Osteocyte (in vitro differentiated cells): ENCODE measurements at places on chromosomes 7 and 10. TPM values are rescaled to one million over a fixed set of nuclear protein-coding genes. Genes with fewer than 3 reads are reported as not detected.
A peak's percentile ranks its signal among the peaks of the same experiment; 100 is the strongest.

MOGAT3 gene
- not detected in 2 replicates for total RNA-seq

UNCX gene
- total RNA-seq, result not detected in 2 replicates

MBLAC1 gene
- 2.3 TPM in 2 replicates for total RNA-seq

NYAP1 gene
- total RNA-seq, result 0.89 and 0.99 TPM in 2 replicates

GAD2 gene
- not detected in 2 replicates for total RNA-seq

GRCh38 chr10:103546401-103546800 lies 52.9 kb downstream of the NEURL1 start:
- no peak for DNase-seq

- no peak for DNase-seq
Observed at GRCh38 chr7:151366166-151366879, 24.7 kb downstream of the NUB1 start.

DNA sequence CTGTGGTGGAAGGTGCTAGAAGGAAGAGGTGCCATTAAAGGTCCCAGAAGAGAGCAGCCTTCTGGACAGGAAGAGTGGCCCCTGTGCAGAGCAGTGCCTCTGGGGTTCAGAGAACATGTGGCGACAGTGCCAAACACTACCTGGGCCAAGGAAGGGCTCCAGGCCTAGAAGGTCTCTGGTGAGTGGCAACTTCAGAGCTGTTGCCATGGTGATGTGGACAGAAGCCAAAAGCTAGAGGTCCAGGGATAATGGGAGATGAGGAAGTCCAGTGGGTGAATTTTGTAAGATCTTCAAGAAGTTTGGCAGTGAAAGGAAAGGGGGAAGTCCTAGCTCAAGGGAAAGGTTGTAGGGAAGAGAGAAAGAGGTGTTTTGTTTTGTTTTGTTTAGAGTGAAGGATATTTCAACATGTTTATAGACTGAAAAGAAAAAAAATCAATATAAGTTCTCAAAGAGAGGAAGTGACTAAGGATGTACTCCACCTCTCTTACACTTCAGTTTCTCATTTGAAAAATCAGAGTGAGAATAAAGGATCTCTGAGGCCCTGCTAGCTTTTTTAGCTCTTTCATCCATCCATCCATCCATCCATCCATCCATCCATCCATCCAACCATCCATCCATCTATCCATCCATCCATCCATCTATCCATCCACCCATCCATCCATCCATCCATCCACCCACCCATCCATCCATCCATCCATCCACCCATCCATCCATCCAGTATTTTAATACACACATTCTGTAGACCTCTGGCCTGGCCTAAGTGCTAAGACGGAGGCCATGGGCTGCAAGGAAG lies 77.1 kb upstream of the DUSP5 start:
- no peak for DNase-seq

- no peak for DNase-seq
Observed at GRCh38 chr10:105605918-105606317, 964.8 kb downstream of the SORCS3 start.

DNA sequence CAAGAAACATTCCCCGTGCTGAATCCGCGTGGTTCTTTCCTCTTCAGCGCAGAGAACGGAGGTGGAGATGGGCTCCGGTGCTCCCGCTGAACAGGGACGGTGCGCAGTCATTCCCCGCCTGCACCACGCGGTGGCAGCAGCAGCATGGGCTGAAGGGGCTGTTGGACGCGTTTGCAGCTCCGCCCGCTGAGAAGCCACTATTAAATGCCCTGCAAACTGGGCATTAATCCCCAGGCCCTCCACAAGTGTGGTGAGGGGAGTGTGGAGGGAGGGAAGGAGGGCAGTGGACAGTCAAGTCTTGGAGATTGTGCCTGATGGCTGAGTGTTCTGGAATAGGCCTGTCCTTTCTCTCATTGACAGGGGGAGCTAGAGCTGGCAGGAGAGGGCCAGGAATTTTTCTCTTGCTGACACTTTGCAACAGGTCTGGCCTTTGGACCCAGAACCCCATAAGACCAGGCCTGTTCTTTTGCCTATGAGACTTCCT lies 240.2 kb upstream of the INHBA start:
- peak; percentile 95 for DNase-seq

GRCh38 chr10:103512591-103513379 lies 19.3 kb downstream of the NEURL1 start:
- no peak for DNase-seq

GRCh38 chr7:105524840-105525239 lies 2.8 kb upstream of the PUS7 start:
- no peak for DNase-seq

DNA sequence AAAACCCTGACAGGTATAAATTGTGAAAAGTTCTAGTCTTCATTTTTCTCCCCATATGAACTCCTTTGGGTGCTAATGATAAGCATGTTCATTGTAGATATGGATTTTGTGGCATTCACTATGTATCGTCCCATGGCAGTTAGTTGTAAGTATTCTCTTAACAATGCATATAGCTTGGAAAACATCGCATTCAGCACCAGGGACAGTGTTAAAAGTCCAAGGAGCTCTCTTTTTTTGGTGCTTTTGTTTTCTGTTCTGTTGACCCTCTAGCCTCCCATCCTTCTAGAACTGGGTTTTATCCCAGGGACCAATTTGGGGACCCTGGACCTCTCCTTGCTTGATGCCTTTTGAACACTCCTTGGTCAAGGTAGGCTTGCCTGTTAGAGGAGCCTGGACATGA lies 37.7 kb downstream of the INSYN2A start:
- no peak for DNase-seq

DNA sequence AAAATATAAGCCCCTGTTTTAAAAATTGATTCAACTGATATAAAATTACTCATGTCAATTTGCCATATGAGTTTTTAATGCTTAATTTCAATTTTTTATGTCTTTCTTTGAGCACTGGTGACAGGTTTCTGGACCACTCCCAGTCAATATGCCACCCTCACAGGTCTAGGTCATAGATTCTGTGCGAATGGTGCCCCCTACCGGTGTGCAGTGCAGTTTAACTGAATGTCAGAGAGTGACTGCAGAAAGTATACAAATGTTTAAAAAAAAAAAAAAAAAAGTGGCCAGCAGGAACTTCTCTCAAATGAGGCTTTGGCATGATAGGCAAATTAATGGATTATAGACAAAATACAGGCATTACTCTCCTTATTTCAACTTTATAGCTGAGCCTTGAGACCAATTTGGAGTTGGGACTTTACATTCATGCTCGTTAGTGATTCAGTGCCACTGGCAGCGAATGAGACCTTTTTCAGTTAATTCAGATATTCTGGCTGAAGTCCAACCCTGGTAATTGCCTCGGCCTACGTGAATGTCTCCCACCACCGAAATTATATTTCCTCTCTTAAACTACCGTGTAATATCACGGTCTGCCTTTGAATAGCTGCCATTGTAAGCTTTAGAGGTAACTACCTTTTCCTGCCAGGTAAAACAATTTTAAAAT lies 427.6 kb downstream of the PHTF2 start:
- no peak for DNase-seq
